AG09319 (cell line): ENCODE measurements at places on chromosomes 7 and 10.

DNA sequence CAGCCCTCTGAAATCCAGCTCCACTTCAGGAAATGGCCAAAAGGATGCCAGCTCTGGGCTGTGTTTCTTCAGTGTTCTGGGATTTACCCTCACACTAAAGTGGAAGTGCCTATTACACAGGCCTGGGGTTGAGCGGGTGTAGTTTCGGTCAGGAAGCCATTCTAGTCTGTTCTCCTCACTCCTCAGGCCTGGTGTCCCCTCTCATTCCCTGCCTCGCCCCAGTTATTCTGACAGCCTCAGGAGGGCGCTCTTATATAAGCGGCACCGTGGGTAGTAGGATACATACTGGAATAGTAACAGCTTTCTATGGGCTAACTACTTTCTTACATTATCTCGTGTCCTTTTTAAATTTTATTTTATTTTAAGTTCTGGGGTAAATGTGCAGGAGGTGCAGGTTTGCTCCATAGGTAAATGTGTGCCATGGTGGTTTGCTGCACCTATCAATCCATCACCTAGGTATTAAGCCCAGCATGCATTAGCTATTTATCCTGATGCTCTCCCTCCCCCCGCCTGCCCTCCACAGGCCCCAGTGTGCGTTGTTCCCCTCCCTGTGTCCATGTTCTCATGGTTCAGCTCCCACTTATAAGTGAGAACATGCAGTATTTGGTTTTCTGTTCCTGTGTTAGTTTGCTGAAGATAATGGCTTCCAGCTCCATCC lies 12.2 kb upstream of the LGI1 start:
- DNase-seq = no peak

GRCh38 chr7:122883049-122883680 lies 3.1 kb downstream of the CADPS2 start:
- DNase-seq = no peak

GRCh38 chr10:6815346-6815745 lies 235.3 kb upstream of the PRKCQ start:
- DNase-seq = no peak

GRCh38 chr10:91298224-91298871 lies 77.9 kb downstream of the PCGF5 start:
- no peak for DNase-seq

- DNase-seq = no peak
These were observed 34.9 kb upstream of the TMEM248 start for GRCh38 chr7:66886152-66886551.

GRCh38 chr10:29392376-29393021 lies 103.6 kb downstream of the LYZL1 start:
- DNase-seq = no peak

- DNase-seq = no peak
These were observed 3.5 kb upstream of the OIT3 start for GRCh38 chr10:72890086-72890485.

DNA sequence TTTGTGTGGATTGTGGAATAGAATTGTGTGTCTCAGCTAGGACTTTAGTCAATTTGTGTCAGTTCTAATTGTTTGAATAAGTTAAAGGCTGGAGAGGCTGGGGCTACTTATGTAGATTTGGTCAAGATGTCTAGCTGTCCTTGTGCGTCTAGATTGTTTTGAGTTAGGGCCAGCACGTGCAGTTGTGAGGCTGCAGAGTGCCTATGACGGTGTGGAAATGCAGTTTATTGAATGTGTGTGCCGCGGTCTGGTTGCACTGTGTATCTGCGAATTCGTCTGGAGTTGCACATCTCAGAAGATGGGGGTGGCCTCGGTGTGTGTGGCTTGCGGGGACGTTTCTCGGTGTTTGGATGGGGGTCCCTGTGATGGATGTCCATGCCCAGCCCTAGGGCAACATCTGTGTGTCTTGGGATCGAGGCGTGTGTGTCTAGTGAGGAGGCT lies 10.2 kb downstream of the EMX2 start:
- no peak for DNase-seq

DNA sequence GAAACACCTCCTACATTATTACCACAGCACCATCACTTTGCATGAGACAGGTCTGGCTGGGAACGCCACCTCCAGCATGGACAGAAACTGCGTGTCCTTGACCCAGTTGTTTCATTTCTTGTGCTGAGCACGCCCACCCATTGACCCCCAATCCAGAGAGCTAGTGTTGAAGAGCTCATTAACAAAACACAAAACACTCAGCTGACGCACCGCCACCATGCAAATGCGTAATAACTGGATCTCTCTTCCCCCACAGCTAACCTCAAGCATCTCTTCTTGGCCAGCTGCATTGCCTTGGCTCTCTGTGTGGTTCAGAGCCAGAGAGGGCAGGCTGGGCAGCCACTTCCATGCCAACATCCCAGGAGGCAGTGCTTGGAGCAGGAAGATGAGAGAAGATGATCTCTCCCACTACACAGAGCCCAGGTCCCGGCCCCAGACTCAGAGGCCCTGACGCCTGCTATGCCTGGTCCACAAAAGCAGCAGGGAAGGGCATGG lies 173.5 kb downstream of the PLXNA4 start:
- DNase-seq = no peak

DNA sequence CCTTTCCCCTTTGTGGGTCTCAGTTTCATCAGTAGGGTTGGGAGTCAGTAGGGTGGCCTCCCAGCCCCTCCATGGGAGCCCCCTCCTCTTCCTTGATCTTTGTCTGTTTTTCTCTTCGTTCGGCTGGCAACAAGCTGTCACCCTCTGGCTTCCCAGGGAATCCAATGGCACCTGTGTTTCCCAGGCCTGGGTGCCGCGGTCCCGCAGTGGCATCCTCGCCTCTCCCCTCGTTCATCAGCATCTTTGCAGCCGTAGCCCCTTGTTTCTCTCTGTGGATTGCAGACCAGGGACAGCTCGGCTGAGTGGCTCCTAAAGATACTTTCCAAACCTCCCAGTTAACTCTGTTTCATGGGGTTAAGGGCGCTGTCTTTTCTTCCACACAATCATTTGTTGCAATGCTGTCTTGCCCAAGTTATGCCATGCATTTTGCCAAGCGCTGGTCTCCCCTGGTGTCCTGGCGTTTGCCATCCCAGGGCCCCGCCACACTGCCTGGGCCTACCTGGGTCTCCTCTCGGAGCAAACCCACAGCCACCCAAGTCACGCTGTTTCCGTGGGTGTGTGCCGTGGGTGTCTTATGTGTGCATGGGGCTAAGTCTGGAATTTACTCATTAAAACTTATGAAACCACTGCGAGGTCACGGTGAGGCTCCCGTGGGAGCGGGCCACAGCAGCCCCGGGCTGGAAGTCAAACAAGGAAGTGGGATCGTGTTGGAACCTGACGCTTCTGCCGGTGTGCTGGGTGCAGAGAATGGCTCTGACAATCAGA lies 189.4 kb upstream of the SHH start:
- no peak for DNase-seq

GRCh38 chr7:36071605-36072004 lies 81.4 kb upstream of the EEPD1 start:
- DNase-seq = no peak

DNA sequence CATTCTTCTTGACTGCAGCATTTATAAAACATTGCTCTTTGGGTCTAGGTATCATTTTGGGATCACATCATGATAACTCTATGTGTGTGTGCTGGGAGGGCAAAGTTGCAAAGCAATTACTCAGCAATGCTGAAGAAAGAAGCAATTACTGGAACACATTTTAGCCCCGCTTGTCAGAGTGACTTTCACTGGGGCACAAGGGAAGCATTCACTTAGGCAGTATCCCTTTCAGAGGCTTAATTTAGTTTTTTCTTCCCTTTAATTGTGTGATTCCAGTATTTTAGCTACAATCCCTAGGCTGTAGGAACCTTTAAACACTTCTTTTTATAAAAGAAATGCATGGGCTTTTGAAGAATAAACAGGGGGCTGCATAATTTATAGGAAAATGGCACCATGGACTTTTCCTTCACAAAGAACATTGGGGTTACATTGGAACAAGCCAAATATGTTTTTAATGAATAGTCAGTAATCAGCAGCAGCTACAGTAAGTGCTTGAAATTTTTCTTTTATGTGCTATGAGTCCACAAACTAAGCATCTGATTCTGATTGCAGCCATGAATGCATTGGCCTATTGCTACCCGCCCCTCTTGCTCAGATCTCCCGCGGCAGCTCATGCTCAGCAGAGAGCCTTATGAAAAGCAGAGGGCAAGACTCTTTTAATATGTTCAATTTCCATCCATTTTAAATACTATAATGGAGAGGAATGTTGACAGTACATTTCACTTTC lies 51.2 kb upstream of the NXPH1 start:
- no peak for DNase-seq
